ENCODE measurements at places on chromosomes 6 and 20.

DNA sequence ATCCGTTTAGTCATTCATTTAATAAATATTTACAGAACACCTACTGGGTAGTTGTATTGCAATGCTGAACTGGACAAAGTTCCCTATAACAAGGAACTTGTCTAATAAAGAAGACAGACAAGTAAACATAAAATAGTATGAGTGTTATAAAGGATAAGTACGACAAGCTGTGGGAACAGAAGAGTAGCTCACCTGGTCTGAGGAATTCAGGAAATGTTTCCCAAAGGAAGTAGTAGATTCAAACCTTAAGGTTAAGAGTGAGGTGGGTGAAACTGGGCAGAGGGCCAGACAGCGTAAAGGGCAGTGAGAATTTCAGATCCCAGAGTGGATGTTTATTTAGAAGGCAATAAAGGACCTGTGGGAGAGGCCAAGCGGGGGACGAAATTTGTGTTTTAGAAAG is 72.3 kb upstream of the CD2AP start:
- DNase-seq = no peak

- no peak for DNase-seq
These were observed 80.3 kb downstream of the LPA start for GRCh38 chr6:160583794-160584193.

DNA sequence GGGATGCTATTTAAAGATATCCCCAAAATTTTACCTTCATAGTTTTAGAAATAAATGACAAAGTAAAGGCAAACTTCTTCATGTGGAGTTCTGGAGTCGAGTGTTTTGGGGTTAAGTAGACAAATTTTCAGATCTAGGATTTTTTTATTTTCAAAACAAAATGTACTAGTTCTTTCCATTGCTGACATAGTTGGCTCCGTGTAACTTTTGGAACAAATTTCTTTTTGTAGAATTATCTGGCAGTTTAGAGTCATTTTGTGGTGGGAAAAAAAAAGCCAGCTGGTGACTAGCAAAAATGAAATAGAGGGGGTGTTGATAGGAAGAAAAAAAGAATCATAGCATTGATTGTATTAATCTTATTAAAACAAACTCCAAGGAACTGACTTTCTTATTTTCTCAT is 131.6 kb upstream of the TCF21 start:
- no peak for DNase-seq

DNA sequence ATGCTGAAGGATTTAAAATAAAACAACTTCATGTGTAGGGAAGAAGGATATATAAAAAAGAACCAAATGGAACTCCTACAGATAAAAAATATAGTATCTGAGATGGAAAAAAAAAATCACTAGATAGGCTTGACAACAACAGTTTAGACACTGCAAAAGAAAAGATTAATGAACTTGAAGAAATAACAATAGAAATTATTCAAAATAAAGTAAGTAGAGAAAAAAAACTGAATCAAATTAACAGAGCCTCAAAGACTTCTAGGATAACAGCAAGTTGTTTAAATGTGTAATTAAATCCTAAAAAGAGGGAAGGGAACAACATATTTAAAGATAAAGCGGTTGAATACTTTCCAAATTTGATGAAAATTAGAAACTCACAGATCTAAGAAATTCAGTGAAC is 316.3 kb upstream of the ECI2 start:
- no peak for DNase-seq

- DNase-seq = no peak
These were observed 11.8 kb upstream of the FAM184A start for GRCh38 chr6:119090256-119090655.

GRCh38 chr20:19449051-19449450 is 236.6 kb downstream of the SLC24A3 start:
- DNase-seq = no peak

- no peak for DNase-seq
These were observed 7.0 kb downstream of the HIVEP2 start for GRCh38 chr6:142937986-142938385.
